ENCODE measurements at places on chromosomes 4 and X.

DNA sequence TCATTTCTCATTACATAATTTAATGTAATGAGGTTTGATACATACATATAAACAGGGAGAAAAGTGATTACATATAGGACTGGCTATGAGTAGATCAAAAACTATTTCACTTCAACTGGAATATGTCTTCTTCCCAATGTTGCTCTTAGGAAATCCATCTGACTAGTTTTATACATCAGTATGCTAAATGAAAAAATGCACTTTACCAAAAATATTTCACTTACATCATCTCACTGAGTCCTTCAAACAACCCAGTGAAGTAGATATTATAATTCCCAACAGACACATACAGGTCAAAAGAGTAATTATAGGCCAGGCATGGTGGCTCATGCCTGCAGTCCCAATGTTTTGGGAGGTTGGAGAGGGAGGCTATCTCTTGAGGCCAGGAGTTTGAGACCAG is 215.9 kb downstream of the MID1 start:
- DNase-seq = no peak

- no peak for DNase-seq
These were observed 172.5 kb downstream of the TSPAN5 start for GRCh38 chr4:98485816-98486345.

DNA sequence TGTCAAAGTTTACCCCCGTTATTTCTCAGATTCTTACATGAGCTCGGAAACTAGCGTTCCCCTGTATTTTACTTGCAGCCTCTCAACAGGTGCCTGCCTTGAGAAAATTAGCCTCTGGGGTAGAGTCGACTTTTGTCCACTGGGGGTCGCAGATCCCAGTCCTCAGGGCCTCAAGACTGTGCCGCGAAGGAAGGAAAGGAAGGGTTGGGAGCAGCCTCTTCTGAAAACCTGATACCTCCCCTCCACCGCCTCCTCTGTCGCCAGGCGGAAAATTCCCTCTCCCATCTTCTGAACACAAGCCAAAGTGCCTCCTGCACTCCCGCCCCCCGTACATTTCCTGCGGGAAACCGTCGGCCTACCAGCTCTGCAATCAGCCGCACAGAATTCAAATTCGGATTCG is 44.4 kb upstream of the TMSB15B start:
- no peak for DNase-seq

DNA sequence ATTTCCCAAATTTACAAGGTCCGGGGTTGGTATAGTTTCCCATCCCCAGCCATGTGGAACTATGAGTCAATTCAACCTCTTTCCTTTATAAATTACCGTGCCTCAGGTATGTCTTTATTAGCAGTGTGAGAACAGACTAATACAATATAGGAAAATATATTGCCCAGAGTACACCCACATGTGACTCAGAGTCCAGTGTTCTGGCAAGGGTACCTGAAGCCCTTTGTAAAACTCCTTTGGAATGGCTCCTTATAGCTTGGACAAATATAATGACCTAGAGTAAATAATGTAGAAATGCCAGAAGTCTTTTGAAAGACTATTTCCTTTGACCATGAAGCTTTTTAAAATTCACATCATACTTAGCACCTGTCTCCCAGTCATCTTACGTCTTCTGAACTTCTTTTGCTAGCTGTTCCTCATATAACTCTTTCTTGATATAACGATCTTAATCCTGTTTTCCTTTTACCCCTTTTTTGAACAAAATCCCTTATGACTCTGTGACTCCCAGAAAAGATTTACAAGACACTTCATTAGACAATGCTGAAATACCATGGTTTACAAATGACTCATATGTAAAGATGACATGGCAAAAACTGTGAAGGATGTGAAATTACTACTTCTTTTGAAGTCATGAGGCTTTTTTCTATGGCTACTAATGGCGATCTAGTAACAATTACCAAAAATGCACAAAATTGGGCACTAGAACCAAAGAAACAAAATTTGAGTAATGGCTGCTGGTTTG is 408.9 kb downstream of the NAP1L3 start:
- DNase-seq = no peak

- DNase-seq = no peak
These were observed 95.9 kb upstream of the MYOZ2 start for GRCh38 chr4:119039779-119040178.
